ENCODE measurements at places on chromosomes 6 and 20. TPM values are rescaled to one million over a fixed set of nuclear protein-coding genes. Genes with fewer than 3 reads are reported as not detected.
A peak's percentile ranks its signal among the peaks of the same experiment; 100 is the strongest.

GRCh38 chr6:38178584-38178886, 359.0 kb downstream of the ZFAND3 start:
- no peak for DNase-seq

DNA sequence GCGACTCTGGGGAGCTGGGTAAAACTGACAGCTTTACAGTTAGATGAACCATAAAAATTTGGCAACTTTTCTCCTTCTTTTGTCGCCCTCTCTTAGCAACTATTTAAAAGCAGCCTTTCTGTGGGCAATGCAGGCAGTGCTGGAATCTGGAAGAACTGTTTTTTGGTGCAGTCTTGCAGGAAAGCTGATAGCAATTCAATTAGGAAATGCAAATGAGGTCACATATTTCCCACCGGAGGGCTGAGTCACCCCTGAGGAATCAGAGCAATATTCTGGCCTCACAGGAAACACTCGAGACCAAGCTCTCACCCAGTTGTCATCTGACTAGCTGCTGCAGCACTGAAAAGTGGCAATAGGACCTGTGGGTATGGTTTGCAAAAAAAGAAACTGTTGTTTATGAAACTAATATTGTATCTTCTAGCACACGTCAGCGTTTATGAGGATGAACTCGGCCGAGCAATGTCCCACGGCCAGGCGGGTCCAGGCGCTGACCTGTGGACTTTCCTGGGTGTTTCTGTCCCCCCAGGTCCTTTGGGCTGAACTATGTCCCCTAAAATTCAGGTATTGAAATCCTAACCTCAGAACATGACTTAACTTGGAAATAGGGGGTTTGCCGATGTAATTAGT, 312.3 kb downstream of the TAF4 start:
- DNase-seq = peak; percentile 12

- no peak for DNase-seq
These were observed 26.5 kb downstream of the VNN1 start for GRCh38 chr6:132687306-132687705.

FAM184A gene
- total RNA-seq = 5.3 TPM

DNA sequence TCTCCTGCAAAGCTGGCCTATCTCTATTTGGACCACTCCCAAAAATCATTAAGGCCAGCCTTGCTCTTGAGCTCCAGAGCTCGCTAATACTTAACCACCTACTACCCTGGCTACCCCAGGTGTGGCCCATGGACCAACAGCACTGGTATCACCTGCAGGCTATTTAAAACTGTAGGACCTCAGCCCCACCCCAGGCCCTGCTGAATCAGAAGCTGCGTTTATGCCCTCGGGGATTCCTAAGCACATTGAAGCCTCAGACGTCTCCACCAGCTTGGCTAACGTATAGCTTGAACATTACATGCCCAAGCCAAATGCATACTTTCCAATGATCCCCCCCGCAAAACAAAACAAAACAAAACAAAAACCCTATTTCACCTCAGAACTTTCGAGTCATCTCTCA, 19.7 kb upstream of the SPAG4 start:
- DNase-seq = no peak

PCNA gene
- total RNA-seq = 54.8 TPM

PPIL6 gene
- total RNA-seq = 10.2 TPM

RNF217 gene
- 42.8 TPM for total RNA-seq

DNA sequence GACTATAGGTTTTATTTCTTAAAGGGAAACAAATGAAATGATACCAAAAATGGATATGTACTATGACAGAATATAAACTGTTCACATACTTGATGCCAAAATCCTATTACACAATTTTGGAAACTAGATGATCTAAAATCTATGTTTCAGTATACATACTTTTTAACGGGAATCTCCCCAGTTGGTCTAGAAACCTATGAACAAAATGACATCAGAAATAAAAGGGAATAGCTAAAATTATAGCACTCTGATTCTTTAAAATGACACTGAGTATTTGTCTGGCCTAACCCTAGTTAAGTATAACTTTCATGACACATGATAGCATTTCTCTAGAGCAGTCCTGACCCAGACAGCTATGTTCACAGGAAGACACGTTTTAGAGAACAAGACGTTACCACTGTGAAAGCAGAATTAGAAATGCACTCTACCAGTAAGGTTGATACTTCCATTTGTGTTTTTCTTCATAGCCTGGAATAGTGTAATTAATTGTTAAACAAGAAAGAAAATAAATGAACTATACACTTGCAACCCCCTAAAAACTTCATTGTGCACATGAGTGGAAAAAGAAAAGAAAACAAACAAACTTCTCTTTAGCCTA, 3.3 kb downstream of the OSER1 start:
- DNase-seq = no peak

GRCh38 chr6:158707821-158708195, 58.0 kb downstream of the SYTL3 start:
- DNase-seq = peak; percentile 61

OOEP gene
- not detected for total RNA-seq

GRCh38 chr6:1263039-1263849, 48.7 kb upstream of the FOXQ1 start:
- DNase-seq = no peak

KIF16B gene
- total RNA-seq = 18.9 TPM

GRCh38 chr6:21603082-21603952, 9.8 kb downstream of the SOX4 start:
- no peak for DNase-seq

DNA sequence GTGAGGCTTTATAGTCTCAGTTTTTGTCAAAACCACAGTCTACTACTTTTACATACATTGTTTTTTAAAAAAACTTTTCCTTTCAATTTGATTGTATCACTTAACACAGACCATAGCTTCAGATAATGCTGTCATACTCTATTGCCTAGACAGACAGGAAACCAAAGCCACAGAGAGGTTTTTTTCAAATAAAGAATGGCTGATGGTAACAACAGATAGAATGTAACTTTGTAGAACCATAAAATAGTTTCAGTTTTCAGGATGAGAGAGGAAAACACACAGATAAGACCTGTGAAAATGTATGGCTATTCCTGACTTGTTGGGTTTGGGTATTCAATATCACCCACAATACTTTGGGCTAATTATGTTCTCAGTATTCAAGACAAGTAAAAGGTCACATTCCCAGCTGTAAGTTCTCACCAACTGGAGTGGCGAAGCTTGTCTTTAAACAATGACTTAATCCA, 94.0 kb downstream of the ADGRG6 start:
- DNase-seq = no peak

FRMD1 gene
- not detected for total RNA-seq

DNA sequence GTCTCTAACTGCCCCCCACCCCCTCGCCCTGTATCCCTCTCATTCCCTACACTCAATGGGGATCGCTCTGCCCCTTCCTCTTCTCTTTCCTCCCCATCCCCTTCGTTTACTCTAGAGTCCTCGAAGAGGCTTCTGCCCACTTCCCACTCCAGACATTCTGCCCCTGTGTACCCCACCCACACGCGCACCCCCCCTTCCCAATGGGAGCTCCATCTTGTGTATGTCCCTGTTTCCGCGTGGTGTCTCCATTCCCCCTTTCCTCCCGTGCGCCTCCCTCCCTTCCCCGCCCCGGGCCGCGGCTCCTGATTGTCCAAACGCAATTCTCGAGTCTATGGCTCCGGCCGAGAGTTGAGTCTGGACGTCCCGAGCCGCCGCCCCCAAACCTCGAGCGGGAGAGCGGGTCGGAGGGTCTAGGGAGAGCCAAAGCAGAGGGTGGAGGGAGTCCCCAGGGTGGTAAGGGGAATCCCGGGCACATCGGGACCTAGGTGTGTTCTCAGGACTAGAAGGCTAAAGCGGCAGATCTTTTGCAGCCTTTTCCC, 679 bp upstream of the RING1 start:
- peak; percentile 82 for DNase-seq

ANKEF1 gene
- total RNA-seq = 1.1 TPM

- no peak for DNase-seq
These were observed 229.1 kb downstream of the NFATC2 start for GRCh38 chr20:51313358-51313827.

- DNase-seq = no peak
These were observed 117.9 kb upstream of the SGK1 start for GRCh38 chr6:134435814-134436280.

DNA sequence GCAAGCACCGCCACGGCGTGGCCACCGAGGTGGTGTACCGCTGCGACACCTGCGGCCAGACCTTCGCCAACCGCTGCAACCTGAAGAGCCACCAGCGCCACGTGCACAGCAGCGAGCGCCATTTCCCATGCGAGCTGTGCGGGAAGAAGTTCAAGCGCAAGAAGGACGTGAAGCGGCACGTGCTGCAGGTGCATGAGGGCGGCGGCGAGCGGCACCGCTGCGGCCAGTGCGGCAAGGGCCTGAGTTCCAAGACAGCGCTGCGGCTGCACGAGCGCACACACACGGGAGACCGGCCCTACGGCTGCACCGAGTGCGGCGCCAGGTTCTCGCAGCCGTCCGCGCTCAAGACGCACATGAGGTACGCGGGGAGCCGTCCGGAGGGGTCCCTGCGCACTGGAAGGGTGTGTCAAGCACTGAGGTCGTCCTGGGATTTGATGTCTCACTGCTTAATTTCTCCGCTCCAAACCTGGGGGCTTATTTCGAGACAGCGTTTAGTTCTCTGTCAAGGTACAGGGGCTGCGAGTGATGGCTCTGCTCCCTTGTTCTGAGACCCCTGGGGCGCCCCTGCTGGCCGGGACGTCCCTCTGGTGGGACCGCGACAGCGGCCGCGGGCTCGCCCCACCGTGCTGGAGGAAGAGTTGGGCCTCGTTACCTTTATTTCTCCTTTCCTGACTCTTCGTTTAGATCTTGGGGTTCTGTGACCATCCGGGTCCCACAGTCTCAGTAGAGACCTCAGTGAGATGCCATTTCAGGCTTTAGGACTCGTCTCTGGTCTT, 3.6 kb downstream of the GZF1 start:
- DNase-seq = no peak

- DNase-seq = no peak
These were observed 64.6 kb downstream of the RPP40 start for GRCh38 chr6:4939241-4939640.

DNA sequence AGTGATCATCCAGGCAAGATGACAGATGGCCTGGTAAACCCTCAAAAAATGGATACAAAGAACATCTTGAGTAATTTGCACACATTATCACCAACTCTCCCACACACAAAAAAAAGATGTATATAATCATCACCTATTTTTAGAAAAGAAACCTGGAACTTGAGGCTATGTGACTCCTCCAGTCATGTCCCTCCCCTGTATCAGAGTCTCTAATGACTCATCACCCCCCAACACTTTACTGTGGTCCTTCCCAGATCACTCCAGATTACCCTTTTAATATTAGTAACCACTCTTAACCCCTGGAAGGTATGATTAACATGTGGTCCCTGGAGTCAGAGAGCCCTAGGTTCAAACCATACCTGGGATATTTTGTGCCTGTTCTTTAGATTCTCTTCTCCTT, 144.8 kb downstream of the ZNF217 start:
- DNase-seq = no peak

DNA sequence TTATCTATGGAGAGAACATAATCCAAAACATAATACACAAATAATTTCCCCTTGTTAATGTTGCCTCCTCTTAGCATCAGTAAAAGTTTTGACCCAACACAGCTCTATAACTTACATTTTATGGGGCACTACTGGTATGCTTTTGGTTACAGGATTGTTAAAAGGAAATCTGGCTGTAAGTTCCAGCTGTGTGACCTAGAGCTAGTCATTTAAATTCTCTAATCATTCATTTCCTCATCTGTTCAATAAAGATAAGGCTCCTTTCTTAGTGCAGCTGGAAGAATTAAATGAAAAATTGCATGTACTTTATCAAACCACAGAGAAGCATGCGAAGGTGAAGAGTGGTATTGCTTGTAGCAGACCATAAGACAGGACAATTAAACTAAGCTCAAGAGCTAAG, 4.6 kb downstream of the SLC17A2 start:
- no peak for DNase-seq

DNA sequence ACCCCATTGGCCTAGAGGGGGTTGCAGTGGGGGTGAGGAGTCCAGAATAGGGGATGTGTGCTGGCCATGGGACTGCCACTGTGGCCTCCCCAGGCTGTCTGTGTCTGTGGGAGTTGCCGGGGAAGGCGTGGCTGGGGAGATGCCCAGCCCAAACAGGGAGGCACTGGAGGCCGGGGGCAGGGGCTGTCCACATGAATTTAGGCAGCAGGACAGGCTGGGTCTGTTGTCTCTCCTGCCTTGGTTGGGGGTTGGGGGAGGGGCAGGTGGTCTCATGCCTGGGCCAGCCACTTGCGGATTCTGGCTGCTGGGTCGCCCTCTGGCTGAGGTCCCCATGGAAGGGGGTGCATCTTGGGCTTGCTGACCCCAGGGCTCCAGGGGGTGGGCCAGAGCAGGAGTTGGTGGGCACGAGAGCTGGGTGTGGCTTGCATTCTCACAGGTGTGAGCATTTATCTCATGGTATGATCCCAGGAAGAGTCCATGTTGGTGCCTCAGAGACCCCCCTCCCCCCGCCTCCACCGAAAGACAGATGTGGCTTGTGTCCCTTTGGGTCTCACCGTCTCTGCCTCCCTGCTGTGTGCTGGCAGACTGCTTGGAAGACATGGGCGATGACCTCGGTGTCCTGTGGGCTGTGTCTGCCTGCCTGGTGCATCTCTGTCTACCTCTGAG, 4.0 kb downstream of the SOX18 start:
- DNase-seq = no peak

GSTA2 gene
- not detected for total RNA-seq

GRCh38 chr6:14882394-14883026, 363.4 kb upstream of the JARID2 start:
- no peak for DNase-seq

GRCh38 chr6:81075974-81076373, 676.5 kb downstream of the TENT5A start:
- no peak for DNase-seq

CD93 gene
- total RNA-seq = 14.2 TPM

DNA sequence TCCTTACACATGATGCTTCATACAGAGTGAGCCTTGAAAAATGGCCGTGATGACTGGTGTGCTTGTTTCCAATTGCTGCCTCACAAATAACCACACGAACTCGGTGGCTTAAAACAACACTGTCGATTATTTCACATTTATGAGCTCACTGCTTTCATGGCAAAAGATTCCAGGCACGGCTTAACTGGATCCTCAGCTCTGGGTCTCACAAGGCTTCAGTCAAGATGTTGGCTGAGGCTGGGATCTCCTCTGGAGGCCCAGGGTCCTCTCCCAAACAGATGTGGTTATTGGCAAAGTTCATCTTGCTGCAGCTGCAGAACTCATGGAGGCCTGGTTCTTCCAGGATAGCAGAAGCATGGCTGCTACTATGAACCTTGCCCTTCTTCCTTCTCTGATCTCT, 144.6 kb downstream of the TFAP2C start:
- DNase-seq = no peak

DNA sequence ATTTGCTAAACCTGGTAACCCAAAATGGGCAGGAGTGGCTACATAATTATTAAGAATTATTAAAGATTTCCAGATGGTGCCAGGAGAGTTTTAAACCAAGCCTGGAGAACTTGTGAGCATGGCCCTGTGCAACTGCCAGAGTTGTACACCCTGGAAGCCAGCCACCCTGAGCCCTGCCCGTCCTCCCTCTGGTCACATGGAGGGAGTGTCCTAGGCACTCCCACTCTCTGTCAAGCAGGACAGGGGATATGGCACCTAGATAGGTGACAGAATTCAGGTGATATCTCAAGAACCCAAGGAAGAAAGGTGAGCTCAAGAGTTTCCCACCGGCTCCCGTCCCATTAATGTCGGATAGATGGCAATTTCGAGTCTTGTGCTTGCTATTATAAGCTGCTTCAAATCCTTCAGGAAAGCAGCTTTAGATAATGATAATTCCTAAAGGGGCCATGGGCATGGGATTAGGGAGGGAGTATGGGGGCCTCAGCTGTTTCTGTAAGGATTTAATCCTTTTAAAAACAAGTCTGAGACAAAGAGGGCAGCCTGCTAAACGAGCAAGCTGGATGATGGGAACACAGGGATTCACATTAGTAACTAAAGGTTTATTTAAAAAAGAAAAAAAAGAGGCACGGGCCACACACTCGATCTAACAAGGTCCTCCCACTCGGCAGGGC, 169.1 kb downstream of the BMP7 start:
- DNase-seq = no peak

Measured in sigmoid colon (tissue), 7 donors.